AG08396 (cell line): ENCODE measurements at places on chromosomes 13 and 19.

DNA sequence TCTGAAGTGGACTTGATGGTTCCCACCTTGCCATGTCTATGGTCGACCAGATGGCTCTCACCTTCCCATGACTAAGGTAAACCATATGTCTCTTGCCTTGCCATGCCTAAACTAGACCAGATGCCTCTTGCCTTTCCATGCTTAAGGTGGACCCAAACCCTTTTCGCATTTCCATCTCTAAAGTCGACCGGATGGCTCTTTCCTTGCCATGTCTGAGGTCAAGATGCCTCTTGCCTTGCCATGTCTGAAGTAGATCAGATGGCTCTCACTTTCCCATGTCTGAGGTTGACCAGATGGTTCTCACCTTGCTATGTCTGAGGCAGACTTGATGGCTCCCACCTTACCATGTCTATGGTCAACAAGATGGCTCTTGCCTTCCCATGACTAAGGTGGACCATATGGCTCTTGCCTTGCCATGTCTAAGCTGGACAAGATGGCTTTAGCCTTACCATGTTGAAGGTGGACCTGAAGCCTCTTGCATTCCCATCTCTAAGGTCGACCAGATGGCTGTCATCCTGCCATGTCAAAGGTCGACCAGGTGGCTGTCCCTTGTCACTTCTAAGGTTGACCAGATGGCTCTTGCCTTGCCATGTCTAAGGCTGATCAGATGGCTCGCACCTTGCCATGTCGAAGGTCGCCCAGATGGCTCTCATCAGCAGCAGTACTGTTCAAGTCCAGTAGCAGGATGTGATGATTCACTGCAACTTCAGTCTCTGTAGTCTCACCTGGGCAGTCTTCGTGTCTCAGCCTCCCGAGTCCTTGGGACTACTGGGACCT is 1439.4 kb downstream of the UQCRFS1 start:
- DNase-seq, result no peak

GRCh38 chr13:25686831-25687470 is 315.2 kb downstream of the ATP8A2 start:
- no peak for DNase-seq

GRCh38 chr19:55232286-55232602 is 3.7 kb upstream of the TMEM86B start:
- no peak for DNase-seq

- DNase-seq, result no peak
These were observed 27.3 kb upstream of the MUC16 start for GRCh38 chr19:9037400-9038062.

DNA sequence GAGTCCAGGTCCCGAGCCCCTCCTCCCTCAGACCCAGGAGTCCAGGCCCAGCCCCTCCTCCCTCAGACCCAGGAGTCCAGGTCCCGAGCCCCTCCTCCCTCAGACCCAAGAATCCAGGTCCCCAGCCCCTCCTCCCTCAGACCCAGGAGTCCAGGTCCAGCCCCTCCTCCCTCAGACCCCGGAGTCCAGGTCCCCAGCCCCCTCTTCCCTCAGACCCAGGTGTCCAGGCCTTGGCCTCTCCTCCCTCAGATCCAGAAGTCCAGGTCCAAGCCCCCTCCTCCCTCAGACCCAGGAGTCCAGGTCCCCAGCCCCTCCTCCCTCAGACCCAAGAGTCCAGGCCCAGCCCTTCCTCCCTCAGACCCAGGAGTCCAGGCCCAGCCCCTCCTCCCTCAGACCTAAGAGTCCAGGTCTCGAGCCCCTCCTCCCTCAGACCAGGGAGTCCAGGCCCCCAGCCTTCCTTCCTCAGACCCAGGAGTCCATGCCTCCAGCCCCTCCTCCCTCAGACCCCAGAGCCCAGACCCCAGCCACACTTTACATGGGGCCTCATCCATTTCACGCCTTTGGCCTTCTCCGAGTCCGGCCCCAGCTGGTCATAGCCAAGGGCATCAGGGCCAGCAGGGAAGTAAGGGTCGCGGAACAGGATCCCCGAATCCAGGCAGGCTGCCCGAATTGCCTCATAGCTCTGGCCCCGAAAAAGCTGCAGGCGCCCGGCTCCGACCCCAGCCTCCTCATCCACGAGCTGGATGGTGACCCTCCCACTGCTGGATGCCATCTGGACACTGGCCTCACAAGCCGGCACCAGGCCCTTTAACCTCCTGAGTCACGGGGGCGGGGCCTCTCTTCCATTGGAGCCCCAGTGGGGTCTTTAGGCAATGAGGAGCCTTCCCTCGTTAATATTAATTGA is 628 bp downstream of the CAPN12 start:
- peak; percentile 2 for DNase-seq

GRCh38 chr13:100694722-100695508 is 20.3 kb upstream of the TMTC4 start:
- DNase-seq, result peak; percentile 55

- no peak for DNase-seq
These were observed 2.7 kb downstream of the SMAD9 start for GRCh38 chr13:36917311-36917710.

GRCh38 chr19:14056069-14056666 is 5.7 kb downstream of the PALM3 start:
- DNase-seq, result no peak

DNA sequence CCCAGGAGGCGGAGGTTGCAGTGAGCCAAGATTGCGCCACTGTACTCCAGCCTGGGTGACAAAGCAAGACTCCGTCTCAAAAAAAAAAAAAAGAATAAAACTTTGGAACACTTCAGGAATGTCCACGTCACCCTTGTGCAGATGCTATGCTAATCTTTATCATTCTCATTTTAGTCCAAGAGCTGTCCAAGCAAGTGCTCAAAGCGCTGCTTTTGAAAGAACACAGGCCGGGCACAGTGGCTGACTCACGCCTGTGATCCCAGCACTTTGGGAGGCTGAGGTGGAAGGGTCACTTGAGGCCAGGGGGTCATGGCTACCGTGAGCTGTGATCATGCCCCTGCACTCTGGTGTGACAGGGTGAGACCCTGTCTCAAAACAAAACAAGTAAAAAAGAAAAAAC is 11.1 kb upstream of the UQCR11 start:
- DNase-seq, result no peak

DNA sequence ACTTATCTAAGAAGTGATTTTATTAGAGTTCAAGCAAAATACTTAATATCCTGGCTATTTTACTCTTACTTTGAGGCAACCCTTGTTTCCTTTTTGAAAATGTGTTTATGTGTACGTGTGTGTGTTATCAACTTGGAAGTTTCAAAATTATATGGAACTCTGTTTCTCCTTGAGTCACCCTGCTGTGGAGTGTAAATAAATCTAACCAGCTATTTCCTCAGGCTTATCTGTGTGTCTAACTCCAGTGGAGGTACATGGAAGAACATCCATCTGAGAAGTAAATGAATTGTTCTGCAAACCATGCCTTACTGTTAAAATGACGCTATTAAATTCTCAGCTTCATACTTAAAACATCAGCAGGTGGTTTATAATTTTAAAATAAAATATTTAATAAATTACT is 583.4 kb upstream of the SLITRK5 start:
- no peak for DNase-seq

- DNase-seq, result no peak
These were observed 14.6 kb downstream of the KDM4B start for GRCh38 chr19:4983346-4984105.

- DNase-seq, result peak; percentile 94
These were observed 513 bp downstream of the CIRBP start for GRCh38 chr19:1269478-1270212.

GRCh38 chr13:24693862-24694471 is 13.8 kb downstream of the ATP12A start:
- DNase-seq, result peak; percentile 73

- no peak for DNase-seq
These were observed 830.8 kb downstream of the DIAPH3 start for GRCh38 chr13:59332966-59333365.

- peak; percentile 89 for DNase-seq
These were observed 1.2 kb downstream of the CGB7 start for GRCh38 chr19:49056101-49056901.

GRCh38 chr13:29566206-29566605 is 29.3 kb downstream of the SLC7A1 start:
- DNase-seq, result no peak

GRCh38 chr19:44947041-44947581 is 1.3 kb downstream of the APOC2 start:
- DNase-seq, result no peak

GRCh38 chr19:35740108-35740422 is 2.2 kb downstream of the IGFLR1 start:
- no peak for DNase-seq

- no peak for DNase-seq
These were observed 296.1 kb downstream of the PCDH9 start for GRCh38 chr13:66933994-66934393.

DNA sequence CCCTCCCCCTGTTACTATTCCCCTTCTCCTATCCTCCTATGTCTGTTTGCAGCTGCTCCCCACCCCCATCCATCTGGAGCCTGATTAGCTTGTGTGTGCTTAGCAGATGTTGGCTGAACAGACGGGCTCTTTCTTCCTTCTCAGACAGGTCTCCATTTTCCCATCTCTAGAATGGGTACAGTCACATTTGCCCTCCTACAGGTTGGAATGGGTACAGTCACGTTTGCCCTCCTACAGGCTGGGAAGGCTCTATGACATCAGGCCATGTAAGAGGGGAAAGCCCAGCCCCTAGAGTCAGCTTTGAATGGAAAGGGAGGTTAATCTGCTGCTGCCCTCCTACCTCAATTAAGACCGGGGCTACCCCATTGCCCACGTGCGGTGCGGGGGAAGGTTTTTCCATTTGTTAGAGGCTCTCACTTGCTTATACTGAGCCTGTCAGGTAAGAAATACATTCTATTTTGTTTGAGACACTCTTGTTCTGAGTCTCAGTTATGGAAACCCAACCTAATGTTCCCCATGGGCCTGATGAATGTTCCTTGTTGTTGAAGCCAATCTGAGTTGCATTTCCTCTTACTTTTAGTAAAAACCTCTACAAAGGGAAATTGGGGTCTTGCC is 2.2 kb upstream of the CLEC17A start:
- DNase-seq, result no peak

GRCh38 chr19:33688171-33688992 is 66.6 kb downstream of the CHST8 start:
- DNase-seq, result no peak

GRCh38 chr19:3343619-3344502 is 22.5 kb upstream of the NFIC start:
- peak; percentile 95 for DNase-seq

DNA sequence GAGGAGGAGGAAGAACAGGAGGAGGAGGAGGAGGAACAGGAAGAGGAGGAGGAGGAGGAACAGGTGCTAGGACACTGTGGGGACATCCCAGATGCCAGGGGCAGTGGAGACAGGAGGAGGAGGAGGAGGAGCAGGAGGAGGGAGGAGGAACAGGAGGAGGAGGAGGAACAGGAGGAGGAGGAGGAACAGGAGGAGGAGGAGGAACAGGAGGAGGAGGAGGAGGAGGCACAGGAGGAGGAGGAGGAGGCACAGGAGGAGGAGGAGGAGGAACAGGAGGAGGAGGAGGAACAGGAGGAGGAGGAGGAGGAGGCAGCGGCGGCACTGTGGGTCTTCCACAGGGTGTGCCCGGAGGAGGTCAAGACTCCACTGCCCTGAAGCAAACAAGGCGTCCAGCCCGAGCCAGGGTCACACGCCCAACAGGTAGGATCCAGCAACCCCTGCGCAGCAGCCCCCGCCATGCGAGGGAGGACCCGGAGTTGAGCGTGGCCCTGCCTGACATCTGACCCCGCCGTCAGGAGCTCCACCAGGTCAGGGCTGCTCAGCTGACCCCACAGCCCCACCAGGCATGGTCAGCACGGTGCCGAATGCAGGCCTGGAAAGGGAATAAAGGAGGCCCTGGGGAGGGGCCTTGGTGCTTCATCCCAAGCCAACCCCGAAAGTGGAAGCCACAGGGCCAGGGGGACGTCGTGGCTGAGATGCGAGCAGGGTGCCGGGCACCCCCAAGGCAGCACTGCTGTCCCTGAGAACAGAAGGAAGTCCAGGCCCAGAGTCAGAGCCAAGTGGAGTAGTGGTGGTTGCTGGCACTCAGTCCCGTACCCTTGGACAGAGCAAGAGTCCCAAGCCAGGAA is 9.2 kb downstream of the SBNO2 start:
- DNase-seq, result no peak

DNA sequence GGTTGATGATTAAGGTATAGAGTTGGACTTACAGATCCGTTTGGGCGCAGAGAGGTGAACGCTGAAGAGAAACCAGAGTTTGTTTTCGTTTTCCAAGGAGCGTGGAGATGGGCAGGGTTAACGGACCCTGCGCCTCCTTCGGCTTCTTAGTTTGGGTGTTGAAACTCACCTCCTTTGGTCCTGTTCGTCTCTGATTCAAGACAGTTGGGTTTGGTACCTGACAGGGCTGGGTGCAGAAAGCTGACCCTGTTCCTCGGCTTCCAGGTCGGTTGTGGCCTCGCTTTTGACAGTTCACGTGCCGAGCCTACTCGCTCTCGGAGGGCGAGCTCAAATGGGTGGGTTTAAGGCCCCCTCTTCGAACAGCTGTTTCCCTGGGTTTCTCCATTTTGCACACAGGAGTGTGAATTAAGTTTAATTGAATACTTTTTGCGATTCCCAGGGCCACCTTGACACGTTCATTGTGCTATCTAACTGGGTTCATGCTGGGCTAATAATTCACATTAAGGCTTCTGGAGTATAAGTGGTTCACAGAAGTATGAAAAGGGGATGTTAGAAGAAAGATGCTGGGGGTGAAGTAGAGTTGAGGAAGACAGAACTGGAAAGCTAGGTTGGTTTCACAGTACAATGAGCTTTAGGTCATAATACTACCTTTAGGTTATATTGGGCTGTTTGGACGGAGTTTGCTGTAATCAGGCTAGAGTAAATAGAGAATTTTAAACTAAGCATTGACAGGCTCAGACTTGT is 638 bp downstream of the USPL1 start:
- peak; percentile 10 for DNase-seq

- DNase-seq, result peak; percentile 15
These were observed 38.1 kb downstream of the PSG5 start for GRCh38 chr19:43148233-43148632.

GRCh38 chr19:31535691-31536460 is 186.6 kb upstream of the TSHZ3 start:
- no peak for DNase-seq

GRCh38 chr13:112813552-112813951 is 123.7 kb downstream of the ATP11A start:
- DNase-seq, result no peak

DNA sequence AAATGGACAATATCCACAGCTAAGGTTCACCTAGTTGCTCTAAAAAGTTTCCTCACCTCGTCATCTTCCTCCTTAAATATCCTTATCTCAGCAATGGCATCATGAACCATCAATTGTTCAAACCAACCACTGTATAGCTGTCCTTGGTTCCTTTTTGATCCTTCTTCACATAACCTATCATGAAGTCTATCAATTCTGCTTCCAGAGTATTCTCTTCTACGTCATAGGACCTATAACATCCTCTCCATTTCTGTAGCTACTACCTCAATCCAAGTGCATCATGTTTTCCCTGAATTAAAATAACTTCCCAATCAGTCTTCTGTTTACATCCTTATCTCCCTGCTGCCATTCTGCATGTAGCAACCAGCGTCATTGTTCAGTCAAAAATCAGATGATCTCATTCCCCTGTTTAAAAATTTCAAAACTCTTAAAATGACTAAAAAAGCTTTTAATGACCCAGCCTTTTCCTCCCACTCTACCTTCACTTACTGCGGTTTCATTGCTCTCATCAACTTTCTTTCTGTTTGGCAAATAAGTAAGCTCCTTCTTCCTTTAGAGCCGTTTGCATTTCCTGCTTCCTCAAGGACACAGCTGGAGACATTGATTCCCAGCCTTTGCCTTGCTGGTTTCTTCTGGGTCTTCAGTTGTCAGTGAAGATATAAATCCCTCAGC is 223.9 kb upstream of the MIR17HG start:
- no peak for DNase-seq
